Activated naive CD4-positive, alpha-beta T cell treated with anti-CD3 and anti-CD28 coated beads for 36 hours (primary cell): ENCODE measurements at places on chromosomes 2 and 18. TPM values are rescaled to one million over a fixed set of nuclear protein-coding genes. Genes with fewer than 3 reads are reported as not detected.

- no peak overlapping the region for H3K4me3 ChIP-seq
- no peak overlapping the region for H3K27ac ChIP-seq
- H3K36me3 ChIP-seq, result peaks cover 27% of the 10 kb centered on the region
- no peaks in the 10 kb centered on the region for H3K4me1 ChIP-seq
- no peaks in the 10 kb centered on the region for H3K27me3 ChIP-seq
These were observed 36.4 kb downstream of the ZC3H15 start for GRCh38 chr2:186522450-186522849.

- no peaks in the 10 kb centered on the region for H3K4me1 ChIP-seq
- no peaks in the 10 kb centered on the region for H3K27me3 ChIP-seq
- H3K27ac ChIP-seq, result no peak overlapping the region
- peaks cover 11% of the 10 kb centered on the region for H3K36me3 ChIP-seq
- no peak overlapping the region for H3K4me3 ChIP-seq
- no peak for DNase-seq
These were observed 160.3 kb upstream of the WDSUB1 start for GRCh38 chr2:159446817-159447216.

GRCh38 chr2:127182626-127183458, 37.3 kb downstream of the CYP27C1 start:
- no peak overlapping the region for H3K4me3 ChIP-seq
- no peak overlapping the region for H3K27ac ChIP-seq
- H3K27me3 ChIP-seq, result peaks cover 10% of the 10 kb centered on the region
- DNase-seq, result no peak
- peaks cover 7% of the 10 kb centered on the region for H3K4me1 ChIP-seq

DNA sequence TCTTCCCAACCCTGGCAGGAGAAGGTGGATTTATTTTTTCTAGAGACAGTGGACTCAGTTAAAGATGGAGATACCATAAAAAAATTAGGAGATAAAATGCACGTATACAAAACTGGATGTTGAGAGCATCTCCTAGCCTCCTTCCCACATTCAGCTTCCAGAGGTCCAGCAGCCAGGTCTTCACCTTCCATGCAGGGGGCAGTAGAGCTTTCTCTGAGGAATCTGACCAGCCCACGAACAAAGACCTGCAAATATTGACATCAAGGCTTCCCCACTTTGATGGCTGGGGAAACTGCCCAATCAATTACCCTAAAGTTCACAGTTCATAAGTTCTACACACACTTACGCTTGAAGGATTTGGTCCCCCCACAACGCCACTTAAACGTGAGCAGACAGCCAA, 24.5 kb downstream of the AQP4 start:
- no peak for DNase-seq
- H3K36me3 ChIP-seq, result no peaks in the 10 kb centered on the region
- no peaks in the 10 kb centered on the region for H3K4me1 ChIP-seq
- no peak overlapping the region for H3K27ac ChIP-seq
- H3K27me3 ChIP-seq, result no peaks in the 10 kb centered on the region
- H3K4me3 ChIP-seq, result no peak overlapping the region

DNA sequence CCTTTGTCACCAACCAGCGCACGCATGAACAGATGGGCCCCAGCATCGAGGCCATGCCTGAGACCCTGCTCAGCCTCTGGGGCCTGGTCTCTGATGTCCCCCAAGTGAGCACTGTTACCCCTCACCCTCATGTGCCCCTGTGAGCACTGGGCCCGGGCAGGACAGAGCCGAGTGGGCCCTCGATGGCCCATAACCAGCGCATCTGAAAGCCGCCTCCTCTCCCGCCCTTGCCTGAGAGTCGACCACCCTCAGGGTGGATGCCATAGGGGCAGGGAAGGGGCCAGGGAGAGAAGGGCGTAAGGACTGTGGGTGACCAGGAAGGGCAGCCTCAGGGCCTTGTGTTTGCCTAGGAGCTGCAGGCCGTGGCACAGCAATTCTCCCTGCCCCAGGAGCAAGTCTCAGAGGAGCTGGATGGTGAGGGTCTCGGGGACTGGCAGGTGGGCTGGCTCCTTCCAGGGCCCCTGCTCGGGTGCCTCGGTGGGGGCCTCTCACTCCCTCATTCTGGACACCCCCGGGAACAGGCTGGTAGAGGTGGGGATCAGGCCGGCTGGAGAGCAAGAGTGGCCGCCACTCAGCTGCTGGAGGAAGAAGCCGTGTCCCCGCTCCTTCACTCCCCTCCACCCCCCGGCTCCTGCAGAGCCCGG, 2.1 kb downstream of the PROM2 start:
- H3K27ac ChIP-seq, result no peak overlapping the region
- no peaks in the 10 kb centered on the region for H3K36me3 ChIP-seq
- H3K27me3 ChIP-seq, result no peaks in the 10 kb centered on the region

The MAP2 gene
- total RNA-seq, result 0.67 TPM

The SERPINB4 gene
- total RNA-seq, result not detected

The LRRC30 gene
- total RNA-seq, result not detected

The TMEM237 gene
- total RNA-seq, result 17.6 TPM

The PHOSPHO2 gene
- total RNA-seq, result 1.2 TPM

The CXCR2 gene
- total RNA-seq, result 0.21 TPM

The IMMT gene
- total RNA-seq, result 168 TPM

The DNAJC10 gene
- 41.5 TPM for total RNA-seq

The GALNT13 gene
- not detected for total RNA-seq
